ENCODE measurements at places on chromosomes 7 and 10.

DNA sequence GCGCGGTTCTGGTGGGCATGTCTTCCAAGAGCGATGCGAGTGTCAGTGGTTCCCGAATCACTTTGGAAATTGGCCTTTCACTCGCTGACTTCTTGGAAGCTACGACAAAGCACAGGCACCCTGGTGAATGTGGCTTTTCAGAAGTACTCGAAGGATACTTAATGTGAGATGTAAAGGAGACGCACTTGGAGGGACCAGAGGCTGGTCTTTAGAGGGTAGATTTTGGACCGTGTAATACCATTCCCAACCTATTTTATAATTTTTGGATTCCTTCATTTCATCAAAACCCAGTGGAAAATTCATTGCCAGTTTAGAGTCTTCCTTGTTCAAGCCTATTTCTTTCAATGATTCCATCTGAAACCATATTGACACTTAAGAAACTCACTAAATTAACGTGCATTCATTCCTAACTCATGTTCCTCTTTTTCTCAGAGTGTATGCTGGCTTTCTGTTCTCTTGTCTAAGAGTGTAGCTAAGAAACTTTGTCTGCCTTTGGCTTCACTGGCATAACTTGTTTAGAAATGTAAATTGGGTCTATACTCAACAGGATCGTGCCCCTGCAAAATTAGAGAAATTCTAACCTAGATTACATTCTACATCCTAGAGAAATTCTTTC, 645 bp upstream of the COPG2 start:
- DNase-seq, result no peak

DNA sequence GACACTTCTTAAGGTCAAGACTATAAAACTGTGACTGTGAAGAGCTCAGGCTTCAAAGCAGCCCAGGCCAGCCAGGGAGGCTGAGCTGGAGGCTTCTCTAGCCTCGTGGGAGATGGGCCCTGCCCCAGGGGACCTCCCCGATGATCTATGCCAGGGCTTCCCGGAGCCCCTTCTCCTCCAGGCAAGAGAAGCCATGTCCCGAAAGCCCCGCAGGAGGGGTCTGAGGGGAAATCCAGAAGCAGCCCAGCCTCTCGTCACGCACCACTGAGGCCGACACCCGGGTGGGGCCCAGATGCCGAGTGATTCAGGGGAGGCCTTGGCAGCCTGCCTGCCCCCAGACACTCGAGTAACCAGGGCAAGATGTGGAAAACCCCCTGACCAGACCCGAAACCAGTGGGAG, 63.7 kb downstream of the PROSER2 start:
- DNase-seq, result no peak

DNA sequence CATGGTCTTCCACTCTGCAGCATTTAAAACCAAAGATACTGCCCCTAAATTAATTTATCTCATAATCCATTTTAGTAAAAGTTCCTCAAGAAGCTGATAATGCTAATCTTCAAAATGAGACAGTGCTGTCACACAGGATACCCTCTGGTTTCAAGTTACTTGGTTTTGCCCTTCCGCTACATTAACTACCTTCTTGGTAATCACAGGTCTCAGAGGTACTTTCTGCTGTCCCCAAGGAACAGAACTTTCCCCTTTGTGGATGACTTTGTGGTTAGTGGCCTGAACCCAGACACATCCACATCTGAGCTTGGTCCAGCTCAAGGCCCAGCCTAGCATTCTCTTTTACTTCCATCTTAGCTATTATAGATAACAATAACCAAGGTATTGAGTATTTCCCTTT, 88.8 kb upstream of the TMEM26 start:
- DNase-seq, result no peak

GRCh38 chr7:11726001-11726793, 105.8 kb downstream of the THSD7A start:
- no peak for DNase-seq

DNA sequence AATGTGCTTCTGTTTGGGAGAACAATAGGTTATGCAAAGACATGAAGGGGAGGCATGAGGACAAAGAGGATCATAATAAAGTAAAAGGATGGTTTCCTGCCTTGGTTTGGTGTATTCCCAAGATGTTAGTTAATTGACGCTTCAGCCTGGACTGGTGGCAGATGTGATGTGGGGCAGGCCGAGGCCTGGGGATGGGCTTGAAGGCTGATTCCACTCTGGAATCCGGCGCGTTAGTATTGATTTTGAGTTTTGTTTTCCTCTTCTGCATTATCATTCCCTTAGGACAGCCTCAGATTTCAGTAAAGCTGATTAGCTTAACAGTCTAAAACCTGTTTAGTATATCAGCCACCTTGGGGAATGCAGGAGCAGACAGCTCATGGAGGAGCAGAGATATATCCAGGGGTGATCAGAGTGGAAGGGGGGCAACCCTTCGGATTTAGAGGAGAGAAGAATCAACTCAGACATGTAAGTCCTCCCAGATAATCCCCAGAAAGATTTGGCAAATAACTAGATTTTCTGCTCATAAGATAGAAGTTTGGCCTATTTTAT, 159.8 kb upstream of the MTPN start:
- DNase-seq, result no peak

GRCh38 chr10:21292763-21293517, 232.5 kb downstream of the SKIDA1 start:
- DNase-seq, result peak; percentile 64

Data from ovary (tissue), 10 donors.